ENCODE measurements at places on chromosomes 13 and 19.
A peak's percentile ranks its signal among the peaks of the same experiment; 100 is the strongest.

DNA sequence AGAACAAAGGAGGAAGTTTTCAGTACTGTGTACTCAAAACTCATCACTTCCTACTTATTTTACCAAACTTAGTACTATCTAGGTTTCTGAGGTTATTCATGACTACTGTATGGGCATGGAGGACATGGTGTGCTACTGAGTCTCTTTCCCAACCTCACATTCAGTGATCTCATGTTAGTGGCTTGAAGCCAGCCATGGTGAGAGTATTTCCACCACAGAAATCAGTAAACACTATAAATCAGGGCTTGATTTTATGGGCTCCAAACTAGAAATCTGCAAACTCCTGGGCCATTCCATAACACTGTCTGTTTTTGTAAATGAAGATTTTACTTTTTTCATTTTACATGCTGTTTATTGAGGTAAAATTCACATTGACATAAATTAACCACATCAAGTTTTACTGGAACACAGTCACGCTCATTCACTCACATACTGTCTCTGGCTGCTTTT, 19.7 kb downstream of the MED26 start:
- no peak for DNase-seq

- no peak for DNase-seq
These were observed 17.1 kb upstream of the S1PR4 start for GRCh38 chr19:3161453-3161852.

GRCh38 chr13:98632961-98633360, 56.1 kb upstream of the STK24 start:
- no peak for DNase-seq

GRCh38 chr13:114039471-114040141, 65.7 kb upstream of the C13orf46 start:
- no peak for DNase-seq

- no peak for DNase-seq
These were observed 40.5 kb downstream of the DHRS12 start for GRCh38 chr13:51763486-51763885.

GRCh38 chr19:3818466-3818865, 32.3 kb upstream of the MATK start:
- no peak for DNase-seq

- no peak for DNase-seq
These were observed 86.2 kb downstream of the CAB39L start for GRCh38 chr13:49357694-49358093.

DNA sequence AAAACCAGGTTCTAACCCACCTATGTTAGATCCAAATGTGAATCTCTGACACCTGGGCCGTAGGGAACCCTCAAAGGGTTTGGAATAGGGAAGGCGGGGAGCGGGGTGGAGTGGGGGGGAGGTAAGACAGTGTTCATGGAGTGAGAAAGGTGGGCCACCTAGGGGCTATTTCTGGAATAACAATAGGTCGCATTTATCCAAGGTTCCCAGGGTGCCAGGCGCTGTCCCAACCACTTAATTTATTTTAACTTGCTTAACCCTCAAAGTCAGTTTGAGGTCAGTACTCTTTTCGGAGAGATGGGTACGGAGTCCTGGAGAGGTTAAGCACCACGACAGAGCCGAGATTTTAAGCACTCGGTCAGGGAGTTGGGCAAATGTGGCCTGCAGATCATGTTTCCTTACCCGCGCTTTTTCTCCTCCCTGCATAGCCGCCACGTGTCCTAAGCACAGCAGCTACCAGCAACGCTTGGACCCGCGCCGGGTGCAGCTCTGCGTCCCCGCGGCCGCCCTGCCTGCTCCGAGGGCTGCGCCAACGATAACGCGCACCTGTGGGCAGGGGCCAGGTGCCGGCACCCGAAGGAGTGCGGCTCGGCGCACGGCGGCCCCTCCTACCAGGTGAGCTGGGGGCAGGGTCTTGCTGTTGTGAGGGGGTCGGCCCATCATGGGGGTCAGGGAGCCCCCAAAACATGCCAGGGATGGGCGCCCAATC, 25.0 kb upstream of the FXYD3 start:
- DNase-seq = peak; percentile 74

DNA sequence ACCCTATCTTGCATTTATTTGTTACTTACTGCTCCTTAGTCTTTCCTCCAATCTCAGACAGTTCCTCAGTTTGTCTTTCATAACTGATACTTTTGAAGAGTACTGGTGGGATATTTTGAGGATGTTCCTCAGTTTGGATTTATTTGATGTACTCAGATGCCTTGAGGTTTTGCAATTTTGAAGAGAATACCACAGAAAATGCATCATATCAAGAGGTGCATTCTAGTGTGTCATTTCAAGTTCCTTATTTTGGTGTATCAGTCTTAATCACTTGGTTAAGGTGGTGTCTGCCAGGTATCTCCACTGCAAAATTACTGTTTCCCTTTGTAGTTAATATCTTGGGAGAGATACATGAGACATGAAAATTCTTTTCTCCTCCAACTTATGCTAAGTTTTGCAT, 75.1 kb downstream of the URI1 start:
- DNase-seq = no peak

- DNase-seq = peak; percentile 93
These were observed 2.1 kb downstream of the TGFB1 start for GRCh38 chr19:41351339-41352245.

GRCh38 chr13:37615276-37615675, 16.7 kb upstream of the POSTN start:
- DNase-seq = no peak

DNA sequence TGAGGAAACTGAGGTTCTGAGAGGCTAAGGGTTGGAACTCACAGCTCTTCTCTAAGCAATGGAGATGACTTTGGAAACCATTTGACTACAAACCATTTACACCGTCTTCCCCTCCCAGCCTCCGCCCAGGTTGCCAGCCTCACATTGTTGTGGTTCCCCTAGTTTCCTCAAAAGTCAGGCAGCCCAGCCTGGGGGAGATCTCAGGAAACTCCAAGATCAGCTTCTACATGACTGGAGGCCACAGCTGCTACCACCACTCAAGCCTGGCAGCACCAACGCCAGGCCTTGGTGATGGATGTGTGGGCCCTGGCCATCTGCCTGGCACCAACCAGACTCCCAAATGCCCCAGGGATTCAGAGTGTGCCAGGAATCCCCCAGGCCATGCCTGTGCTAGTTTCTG, 207.9 kb downstream of the TSHZ3 start:
- DNase-seq = no peak

GRCh38 chr13:96500953-96501352, 411.0 kb downstream of the HS6ST3 start:
- no peak for DNase-seq

DNA sequence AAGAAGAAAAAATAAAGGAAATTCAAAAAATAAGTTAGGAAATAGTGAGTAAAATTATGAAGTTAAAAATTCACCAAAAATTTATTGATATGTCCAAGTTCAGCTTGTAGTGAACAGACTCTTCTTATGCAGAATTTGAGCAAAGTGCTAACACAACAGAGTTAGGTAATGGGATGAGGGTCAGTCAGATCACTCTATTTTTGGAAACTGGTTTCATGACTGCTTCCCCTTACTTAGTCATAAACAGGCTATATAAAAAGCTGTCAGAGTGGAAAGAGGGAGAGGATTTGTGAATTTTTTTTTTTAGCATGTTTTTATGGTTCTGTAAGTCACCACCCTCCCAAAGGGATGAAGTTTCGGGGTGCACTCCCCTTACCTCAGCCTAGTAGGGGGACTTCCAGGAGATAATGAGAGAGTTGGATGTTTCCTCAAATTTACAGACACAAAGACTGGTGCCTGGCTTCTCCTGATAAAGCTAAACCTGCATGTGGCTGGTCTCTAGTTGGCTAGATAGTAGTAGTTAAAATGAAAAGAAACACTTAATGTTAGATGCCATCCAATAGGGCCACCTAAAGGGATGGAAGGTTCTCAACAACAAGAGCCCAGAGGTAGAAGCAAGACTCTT, 4.5 kb downstream of the CPB2 start:
- DNase-seq = no peak

DNA sequence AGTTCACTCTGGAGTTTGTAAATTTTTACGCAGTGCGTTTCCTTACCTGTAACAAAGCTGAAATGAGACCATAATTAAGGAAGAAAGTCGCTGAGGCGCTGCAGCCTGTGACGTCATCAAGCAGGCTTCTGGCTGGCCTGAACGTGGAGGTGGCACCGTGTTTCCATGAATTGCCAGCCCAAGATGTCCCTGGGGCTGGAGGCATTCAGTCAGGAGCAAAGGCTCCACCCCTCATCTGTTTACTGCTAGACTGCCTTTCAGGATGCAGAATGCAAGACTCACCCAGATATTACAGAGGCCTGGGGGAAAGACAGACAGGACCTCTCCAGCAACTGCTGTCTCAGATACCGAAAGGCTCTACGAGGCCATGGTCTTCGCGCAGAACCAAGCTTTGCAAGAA, 424.6 kb downstream of the TSHZ3 start:
- DNase-seq = no peak
